ENCODE measurements at places on chromosomes 1 and 21. TPM values are rescaled to one million over a fixed set of nuclear protein-coding genes. Genes with fewer than 3 reads are reported as not detected.

PYCR2 gene
- total RNA-seq: 49.5 TPM

FCMR gene
- not detected for total RNA-seq

GREM2 gene
- not detected for total RNA-seq

CFHR3 gene
- not detected for total RNA-seq

HORMAD1 gene
- total RNA-seq: not detected

RGS5 gene
- total RNA-seq: 3.2 TPM

S1PR1 gene
- not detected for total RNA-seq

OR2W3 gene
- total RNA-seq: not detected

CCDC27 gene
- not detected for total RNA-seq

KIF2C gene
- 72.9 TPM for total RNA-seq

E2F2 gene
- total RNA-seq: 5.7 TPM

PIK3C2B gene
- 3.4 TPM for total RNA-seq

PTPRU gene
- total RNA-seq: 11.0 TPM

PHGDH gene
- 133 TPM for total RNA-seq

RGSL1 gene
- not detected for total RNA-seq

GUCA2B gene
- total RNA-seq: not detected

TMOD4 gene
- total RNA-seq: not detected

NTNG1 gene
- total RNA-seq: not detected

RSPH1 gene
- total RNA-seq: not detected

LCE2C gene
- not detected for total RNA-seq

PTP4A2 gene
- 225 TPM for total RNA-seq

LAMC2 gene
- not detected for total RNA-seq

RXFP4 gene
- not detected for total RNA-seq

KIF21B gene
- 0.13 TPM for total RNA-seq

CLCA4 gene
- total RNA-seq: not detected

FNDC10 gene
- 2.5 TPM for total RNA-seq

HRNR gene
- total RNA-seq: not detected

TMEM35B gene
- 4.5 TPM for total RNA-seq

ADAM30 gene
- total RNA-seq: not detected

ATP1A4 gene
- not detected for total RNA-seq

CSF3R gene
- total RNA-seq: 3.5 TPM

ANKRD45 gene
- not detected for total RNA-seq

MAN1A2 gene
- 19.9 TPM for total RNA-seq

IVL gene
- total RNA-seq: not detected

SLC1A7 gene
- not detected for total RNA-seq

ACTN2 gene
- 0.04 TPM for total RNA-seq

TNFRSF25 gene
- total RNA-seq: 0.55 TPM

FCGR2B gene
- not detected for total RNA-seq
